ENCODE measurements at places on chromosomes 13 and 19.

GRCh38 chr19:47899335-47899734 is 13.2 kb upstream of the SULT2A1 start:
- DNase-seq: no peak

DNA sequence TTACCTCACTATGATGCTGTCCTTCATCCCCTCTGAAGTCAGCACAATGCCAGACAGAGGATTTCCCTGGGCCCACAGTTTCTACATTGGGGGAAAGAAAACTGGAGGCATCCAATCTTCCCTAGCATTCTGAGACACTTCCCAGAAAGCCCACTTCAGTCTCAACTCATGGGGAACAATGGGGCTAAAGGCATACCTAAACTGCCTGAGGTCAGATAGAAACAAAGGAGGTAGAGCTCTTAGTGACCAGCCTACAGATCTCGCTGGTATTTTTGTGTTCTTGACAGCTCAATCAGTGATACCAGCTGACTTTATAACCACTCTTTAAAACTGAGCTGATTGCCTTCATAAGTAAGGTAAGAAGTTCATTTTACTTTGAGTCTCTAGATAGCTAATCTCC is 881.0 kb upstream of the GPC6 start:
- DNase-seq: no peak

- no peak for DNase-seq
Observed at GRCh38 chr19:46019270-46019669, 3.6 kb downstream of the PGLYRP1 start.

- DNase-seq: no peak
Observed at GRCh38 chr19:3080286-3080685, 13.9 kb upstream of the GNA11 start.

- no peak for DNase-seq
Observed at GRCh38 chr13:25979371-25979770, 72.4 kb downstream of the SHISA2 start.

DNA sequence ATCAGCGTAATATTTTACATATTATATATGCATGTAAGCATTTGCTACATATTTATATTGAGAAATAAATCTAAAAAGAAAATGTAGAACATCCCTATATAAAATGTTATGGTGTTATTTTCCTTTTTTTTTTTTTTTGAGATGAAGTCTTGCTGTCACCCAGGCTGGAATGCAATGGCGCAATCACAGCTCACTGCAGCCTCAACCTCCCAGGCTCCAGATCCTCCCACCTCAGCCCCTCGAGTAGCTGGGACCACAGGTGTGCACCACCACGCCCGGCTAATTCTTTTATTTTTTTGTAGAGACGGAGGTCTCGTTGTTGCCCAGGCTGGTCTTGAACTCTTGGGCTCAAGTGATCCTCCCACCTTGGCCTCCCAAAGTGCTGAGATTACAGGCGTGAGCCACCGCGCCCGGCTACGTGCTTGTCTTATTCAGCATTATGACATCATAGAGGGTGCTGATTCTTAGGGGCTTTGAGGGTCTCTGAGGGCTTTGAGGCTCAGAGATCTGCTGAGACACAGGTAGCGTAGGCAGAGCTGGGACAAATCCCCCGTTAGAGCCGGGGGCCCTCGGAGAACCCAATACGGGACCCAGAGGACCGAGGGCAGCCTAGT is 101.9 kb downstream of the GADD45B start:
- no peak for DNase-seq

- DNase-seq: no peak
Observed at GRCh38 chr13:73913751-73914518, 220.3 kb downstream of the KLF12 start.

- no peak for DNase-seq
Observed at GRCh38 chr19:45147835-45148676, 12.7 kb downstream of the NKPD1 start.

DNA sequence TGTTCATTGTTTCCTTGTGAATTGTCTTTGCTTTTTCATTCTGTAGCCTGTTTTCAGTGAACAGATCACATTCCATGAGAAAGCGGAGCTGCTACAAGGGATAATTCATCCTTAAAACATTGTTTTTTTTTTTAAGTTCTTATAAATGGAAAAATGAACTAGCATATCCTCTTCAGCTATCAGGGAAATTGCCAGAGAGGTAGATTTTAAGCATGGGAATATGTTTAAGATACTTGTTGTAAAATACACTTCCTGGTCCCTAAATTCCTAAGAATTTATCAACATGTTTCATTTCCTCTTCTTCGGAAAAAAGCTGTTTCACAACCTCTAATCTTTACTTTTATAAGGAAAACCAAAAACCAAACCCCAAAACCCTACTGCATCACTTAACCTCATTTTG is 238.0 kb downstream of the POSTN start:
- DNase-seq: no peak

DNA sequence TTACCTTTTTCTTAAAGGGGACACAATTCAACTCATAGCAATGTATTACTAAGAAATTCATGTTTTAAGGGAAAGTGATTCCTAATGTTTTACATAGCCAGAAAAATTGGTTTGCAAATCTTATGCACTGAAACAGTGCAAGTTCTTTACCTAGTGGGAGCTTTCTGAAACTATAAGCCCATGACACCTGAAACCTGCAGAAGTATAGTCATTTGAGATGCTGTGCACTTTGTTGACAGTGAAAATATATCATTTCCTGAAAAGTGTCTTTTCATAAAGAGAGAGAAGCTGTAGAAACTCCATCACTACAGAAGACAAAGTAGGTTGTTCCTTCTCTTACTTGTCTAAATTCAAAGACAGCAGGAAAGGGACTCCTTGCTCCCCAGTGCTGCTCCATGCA is 517.1 kb downstream of the LMO7 start:
- no peak for DNase-seq

GRCh38 chr19:23993440-23993839 is 78.8 kb downstream of the ZNF726 start:
- no peak for DNase-seq

DNA sequence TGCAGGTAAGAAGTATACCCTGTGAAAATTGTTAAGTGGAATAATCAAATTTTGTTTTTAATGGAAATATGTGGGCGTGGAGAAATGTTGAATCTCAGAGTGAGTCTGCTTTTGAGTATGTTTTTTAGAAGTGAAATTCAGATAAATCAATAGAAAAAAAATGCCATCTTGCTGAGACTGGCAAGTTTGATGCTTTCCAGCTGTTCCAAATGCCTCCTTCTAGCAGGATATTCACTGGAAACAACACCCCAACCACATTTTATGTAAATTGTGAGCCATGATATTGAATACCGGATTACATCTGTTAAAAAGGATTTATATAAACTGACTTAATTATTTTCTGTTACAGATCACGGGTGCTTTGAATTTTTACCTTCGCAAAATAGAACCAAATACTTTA is 115.4 kb downstream of the ITGBL1 start:
- no peak for DNase-seq

GRCh38 chr13:73532987-73533510 is 474.2 kb downstream of the KLF5 start:
- DNase-seq: no peak
